Pulmonary artery endothelial cell (primary cell): ENCODE measurements at places on chromosomes 4 and X.

DNA sequence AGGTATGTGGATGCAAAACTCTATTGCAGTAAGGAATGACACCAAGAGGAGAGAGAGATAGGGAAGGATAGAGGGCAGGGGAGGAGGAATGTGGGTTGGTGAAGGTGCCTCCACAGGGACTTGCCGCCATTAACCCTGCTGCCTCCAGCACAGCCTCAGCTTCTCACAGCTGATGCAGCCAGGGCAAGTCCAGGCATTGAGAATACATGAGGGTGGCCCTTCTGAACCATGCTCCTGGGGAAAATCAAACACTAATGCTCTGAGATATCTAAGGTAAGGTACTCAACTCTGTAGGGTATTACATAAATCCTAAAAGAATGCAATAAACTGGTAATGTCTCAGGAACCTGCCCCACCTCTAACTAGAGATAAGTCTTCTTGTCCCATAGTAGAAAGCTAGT is 28.7 kb downstream of the UGT2B7 start:
- DNase-seq, result no peak

DNA sequence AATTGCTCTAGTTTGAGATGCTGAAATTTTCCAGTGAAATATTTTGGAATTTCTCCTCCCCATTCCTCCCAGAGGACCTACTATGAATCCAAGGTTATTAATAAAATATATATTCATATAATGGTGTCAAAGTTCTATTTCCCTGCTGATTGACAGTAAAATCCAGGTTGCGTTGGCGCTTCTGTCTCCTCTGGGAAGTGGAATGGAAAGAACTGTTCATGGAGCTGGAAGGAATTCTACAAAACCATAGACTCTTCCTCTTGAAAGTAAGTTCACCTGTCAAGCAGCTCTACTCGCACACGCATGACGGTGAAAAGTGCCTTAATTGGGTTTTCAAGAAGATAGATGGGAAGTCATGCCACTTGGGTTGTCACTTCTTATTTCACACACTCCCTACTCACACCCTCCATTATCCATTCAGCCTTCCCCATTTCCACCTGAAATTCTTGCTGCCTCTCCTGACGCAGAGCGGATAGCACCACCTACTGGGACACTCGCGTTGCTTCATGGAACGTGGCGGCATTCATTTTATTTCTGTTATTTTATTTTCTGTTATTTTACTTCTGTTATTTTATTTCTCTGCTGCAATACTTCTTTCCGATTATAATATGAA is 351.6 kb downstream of the NLGN4X start:
- DNase-seq, result no peak

DNA sequence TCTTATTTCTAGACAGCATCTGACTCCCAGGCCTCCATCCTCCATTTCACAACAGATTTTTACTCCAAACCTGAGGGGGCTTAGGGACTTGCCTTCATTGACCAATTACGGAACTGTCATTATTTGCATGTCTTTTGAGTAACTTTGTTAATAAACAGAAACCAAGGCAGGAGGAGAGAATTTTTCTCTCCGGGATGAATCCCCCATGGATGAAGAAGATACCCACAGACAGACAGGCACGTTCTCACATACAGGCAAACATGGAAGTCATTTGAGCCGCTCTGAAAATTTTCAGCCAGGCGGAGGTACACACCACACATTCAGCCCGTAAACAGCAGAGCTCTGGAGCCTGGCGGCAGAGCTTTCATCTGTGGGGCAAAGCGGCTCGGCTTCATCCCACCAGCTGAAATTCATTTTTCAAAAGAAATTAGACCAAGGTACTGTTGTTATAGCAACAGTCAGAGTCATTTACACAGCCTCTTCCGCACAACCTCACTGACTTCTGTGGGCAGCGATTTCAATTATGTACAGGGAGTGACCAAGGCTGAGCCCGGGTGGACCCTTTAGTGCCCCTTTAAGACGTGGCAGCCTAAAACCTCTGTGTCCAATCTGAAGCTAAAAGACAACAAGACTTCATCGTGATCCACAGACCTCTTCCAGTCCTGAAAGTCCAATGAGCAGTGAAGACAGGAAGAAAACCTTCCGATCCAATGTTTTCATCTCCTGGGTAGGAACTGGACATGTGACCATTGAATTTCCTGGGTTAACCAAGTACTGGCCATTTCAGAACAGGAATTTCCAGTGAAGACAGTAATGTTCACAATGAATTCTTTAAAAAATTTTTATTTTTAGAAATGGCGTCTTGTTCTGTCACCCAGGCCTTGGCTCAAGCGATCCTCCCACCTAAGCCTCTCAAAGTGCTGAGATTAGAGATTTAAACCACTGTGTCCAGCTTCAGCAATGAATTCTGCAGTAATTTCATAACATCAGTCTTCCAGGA is 237.0 kb downstream of the MGST2 start:
- no peak for DNase-seq

- DNase-seq, result no peak
Measured at GRCh38 chr4:42018451-42018850, 28.1 kb downstream of the SLC30A9 start.

GRCh38 chr4:95023110-95023509 is 265.4 kb downstream of the BMPR1B start:
- no peak for DNase-seq

DNA sequence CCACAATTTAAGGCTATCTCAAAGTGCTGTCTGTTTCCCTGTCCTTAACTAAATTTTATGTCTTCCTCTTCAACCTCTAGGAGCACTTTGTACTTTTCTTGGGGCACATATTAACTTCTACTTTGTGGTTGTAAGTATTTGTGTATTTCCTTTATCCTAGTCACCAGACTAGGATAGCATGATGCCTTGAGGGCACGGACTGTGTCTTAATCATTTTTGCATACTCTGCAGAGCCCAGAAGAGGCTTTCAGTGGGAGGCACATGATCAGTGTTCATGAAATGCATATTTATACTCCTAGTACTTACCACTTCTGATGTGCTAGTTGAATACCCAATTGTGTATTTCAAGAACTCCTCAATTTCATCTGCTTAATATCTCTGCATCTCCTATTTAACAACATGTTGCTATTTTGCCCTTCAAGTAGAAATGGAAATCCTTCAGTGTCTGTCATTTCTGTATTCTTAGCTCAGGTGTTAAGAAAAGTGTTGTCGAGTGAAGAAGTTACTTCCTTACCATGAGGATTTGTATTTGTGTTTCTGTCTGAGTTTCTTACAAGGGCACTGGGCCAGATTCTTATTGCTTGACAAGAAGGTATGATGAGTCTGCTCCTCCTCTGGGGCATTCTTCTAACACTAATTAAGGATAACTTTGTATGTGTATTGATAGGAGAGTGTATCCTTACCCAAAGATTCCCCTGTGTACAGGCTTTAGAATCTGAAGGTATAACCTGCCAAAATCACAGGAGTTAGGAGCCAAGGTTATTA is 28.3 kb upstream of the PGRMC2 start:
- DNase-seq, result no peak

GRCh38 chr4:74413265-74413664 is 31.7 kb upstream of the AREG start:
- DNase-seq, result no peak

DNA sequence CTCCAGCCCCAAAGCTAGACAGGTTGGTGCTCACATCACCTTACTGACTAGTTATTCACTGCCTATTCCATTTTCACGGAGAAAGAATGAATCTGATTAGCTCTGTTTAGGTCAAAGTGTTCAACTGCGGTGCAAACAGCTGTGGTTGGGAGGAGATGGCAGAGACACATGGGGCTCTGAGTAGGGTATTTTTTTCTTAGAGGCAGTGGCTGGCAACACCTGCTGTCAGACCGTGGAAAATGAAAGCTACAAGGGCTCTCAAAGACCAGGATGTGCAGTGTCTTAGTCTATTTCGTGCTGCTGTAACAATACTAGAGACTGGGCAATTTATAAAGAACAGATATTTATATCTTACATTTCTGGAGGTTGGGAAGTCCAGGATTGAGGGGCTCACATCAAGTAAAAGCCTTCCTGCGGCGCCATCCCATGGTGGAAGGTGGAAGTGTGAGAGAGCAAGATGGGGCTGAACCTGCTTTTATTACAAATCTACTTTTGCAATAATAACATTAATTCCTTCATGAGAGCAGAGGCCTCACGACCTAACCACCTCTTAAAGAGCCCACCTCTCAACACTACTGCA is 10.6 kb downstream of the NYX start:
- DNase-seq, result no peak

- DNase-seq, result no peak
Measured at GRCh38 chr4:185713731-185714130, 98.3 kb downstream of the SORBS2 start.

- DNase-seq, result no peak
Measured at GRCh38 chrX:101163166-101163565, 56.4 kb upstream of the DRP2 start.

- DNase-seq, result no peak
Measured at GRCh38 chr4:17583276-17583675, 6.3 kb downstream of the LAP3 start.

DNA sequence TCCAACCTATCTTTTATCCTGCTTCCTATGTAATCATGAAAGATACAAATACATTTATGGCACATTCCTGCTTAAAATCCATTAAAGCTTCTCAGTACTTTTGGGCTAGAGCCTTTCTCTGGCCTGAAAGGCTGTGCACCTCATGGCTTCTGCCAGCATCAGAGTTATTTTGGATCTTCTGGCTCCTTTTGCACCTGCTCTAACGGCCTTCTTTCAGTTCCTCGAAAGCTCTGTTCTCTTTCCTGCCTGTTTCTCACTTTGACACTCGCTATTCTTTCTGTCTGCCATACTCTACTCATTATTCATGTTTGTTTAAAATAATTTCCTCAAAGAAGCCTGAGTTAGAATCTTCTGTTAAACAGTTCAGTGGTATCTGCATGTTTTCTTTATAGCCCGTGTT is 86.0 kb downstream of the LRP2BP start:
- DNase-seq, result no peak

DNA sequence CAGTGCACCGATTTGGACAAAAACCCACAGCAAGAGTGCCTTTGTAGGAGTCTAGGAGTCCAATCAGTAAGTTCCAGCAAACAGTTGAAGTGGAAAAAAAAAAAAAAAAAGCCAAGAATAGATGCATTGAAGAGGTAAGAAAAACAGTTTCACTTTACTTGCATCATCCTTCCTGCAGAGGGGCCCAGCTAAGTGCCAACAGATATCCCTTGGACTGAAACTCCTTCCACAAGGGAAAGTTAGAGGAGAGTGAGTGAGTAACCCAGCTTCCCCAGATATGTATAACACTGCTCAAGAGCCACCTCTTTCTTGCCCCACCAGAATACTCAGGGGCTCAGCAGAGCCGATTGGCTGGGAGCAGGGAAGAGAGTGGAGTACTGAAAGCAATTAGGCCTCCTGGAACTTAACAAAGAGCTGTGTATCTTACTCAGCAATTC is 617.7 kb upstream of the SMIM31 start:
- no peak for DNase-seq

- DNase-seq, result no peak
Measured at GRCh38 chr4:99024481-99025275, 29.2 kb downstream of the METAP1 start.
